ENCODE measurements at places on chromosomes 3 and 15.

DNA sequence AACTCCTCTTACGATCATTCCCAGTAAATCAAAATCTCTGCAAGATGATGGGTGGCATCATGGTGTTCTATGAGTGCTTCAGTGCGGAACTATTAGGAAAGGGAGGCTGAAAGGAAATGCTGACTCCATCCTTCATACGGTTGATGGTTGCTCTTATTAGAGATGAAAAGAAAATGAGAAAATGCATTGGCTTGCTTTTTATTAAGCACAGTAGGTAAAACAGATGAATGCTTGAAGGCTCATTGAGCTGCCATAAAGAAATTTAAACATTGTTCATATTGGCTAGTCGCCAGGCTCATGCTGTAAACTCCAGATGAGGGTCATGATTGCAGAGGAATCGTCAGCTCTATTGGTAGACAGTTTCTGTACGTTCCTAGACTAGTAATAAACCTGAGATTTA, 115.8 kb downstream of the EPHA3 start:
- no peak for DNase-seq

DNA sequence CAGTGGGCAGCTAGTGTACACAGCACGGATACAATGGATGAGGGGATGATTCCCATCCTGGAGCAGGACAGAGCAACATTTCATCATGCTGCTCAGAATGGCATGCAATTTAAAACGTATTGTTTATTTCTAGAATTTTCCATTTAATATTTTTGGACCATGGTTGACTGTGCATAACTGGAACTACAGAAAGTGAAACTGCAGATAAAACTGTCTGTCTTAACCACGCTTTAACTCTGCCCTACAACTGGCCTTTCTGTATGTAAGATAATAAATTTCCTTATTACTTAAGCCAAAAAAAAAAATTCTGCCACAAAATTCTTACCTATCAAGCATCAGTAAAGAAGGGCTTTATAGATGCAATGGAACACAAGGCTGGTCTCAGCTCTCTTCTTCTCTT, 33.4 kb downstream of the AP3S2 start:
- DNase-seq: no peak

GRCh38 chr3:168233001-168233400, 137.3 kb upstream of the GOLIM4 start:
- DNase-seq: no peak

DNA sequence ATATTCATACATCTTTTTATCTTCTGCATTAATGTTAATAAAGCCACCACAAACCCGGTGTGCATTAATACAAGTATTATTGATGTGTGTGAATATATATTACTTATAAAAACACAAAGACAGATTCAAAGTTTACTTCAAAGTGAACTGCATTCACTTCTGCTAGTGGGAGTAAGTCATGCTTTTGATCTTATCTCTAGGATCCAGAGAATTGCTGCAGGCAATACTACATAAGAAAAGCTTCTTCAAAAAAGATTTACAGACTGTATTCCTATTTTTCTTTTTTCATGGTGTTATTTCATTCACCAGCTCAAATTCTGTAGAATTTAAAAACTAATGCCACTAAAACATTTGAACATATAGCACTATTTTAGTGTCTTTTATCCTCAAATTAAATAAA, 87.5 kb upstream of the CBLB start:
- DNase-seq: no peak

DNA sequence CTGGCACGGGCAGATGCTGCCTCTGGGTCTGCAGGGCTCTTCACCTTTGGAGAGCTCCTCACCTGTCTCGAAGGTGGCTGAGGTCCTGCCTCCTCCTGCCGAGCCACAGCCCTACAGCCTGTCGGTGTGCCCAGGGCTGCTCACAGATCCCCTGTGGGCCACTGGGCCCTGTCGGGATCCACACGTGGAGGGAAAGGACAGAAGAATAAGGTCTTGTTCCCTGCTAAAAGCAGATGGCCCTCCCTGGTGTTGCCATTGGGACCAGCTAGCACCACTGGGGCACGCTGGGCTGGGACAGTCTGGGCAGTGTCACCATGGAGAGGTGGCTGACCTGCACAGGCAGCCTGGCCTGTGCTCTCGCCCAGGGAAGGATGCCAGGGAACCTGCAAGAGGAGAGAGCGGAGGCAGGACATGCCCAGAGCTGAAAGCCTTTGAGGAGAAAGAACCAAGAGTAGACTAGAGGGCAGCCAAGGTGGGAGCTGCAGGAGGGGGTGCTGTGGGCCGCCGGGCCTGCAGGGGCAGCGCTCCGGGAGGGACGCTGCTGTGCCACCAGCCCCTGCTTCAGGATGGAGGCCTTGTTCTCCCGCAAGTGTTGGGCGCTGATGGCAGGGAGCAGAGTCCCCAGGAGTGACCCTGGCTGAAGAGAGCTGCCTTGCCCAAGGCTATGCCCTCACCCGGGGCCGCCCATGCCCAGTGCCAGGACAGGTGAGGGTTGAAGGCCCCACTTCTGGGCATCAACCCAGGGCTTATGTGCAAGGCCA, 210.2 kb downstream of the XXYLT1 start:
- no peak for DNase-seq

GRCh38 chr3:157147099-157147803, 12.7 kb downstream of the CCNL1 start:
- no peak for DNase-seq

DNA sequence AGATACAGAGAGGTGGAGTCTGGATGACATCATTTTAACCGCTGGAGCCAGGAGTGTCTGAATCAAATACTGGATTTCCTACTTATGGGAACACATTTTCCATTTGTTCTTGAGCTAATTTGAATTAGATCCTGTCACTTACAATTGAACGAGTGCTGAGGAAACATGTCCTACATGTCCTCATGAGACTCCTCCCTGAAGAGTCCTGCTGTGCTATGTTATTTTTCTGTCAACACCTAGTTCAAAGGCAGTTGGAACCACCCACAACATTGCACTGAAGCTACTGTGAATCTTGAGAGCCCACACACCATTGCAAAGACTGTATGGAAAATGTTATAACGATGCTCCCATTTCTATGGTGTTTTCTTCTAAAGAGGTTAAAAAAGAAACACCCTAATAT, 123.5 kb upstream of the CRBN start:
- no peak for DNase-seq

DNA sequence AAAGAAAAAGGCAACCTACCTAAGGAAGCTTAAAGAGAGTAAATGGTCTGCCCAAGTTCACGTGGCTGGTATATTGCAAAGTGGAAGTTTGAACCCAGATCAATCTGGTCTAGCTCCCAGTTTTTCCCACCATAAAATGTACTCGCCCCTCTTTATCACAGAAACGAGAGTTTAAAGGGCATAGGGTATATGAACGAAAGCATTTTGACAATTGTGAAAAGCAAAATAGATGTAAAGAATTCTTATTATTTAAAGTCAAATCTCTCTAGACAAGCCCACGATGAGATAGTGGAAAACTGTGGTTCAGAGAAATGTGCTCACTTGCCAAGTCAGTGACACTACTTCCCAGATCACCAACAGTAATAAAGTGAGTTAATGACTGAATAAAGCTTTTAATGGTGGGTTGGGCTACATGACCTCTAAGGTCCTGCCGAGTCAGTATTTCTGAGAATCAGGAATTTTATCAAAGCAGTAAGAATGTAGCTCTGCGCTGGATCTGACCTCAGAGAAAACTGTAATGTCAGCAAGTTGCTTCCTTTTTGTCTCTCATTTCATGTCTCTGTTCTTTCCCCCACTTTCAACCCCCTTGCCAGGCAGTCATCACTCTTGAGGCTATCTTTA, 23.3 kb upstream of the NEO1 start:
- no peak for DNase-seq

- no peak for DNase-seq
Observed at GRCh38 chr15:47445723-47446392, 271.4 kb upstream of the SEMA6D start.

- DNase-seq: no peak
Observed at GRCh38 chr15:91465696-91466095, 365.6 kb downstream of the SV2B start.

GRCh38 chr3:106452096-106452495, 583.3 kb upstream of the CBLB start:
- DNase-seq: no peak

DNA sequence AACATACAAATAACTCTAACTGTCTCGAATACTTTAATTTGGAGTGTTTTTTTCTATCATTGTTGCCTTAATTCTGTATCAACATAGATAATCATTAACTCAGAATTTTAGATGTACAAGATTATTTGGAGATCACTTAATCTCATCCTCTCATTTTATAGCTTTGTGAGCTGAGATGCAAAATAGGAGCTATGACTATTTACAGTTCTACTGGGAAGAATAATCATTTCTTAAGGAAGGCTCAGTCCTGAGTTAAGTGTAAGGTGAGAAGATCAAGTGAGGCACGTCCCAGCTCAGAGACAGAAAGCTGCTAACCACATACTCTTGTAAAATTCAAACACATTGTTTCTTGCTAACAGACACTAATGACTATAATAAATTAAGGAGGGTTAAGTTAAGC, 66.2 kb downstream of the CCDC54 start:
- DNase-seq: no peak

GRCh38 chr3:48855681-48856447, 8.2 kb upstream of the PRKAR2A start:
- no peak for DNase-seq

GRCh38 chr3:12286927-12287726, 1.7 kb upstream of the PPARG start:
- no peak for DNase-seq

- DNase-seq: no peak
Observed at GRCh38 chr3:78090382-78090781, 1050.5 kb downstream of the ROBO2 start.

DNA sequence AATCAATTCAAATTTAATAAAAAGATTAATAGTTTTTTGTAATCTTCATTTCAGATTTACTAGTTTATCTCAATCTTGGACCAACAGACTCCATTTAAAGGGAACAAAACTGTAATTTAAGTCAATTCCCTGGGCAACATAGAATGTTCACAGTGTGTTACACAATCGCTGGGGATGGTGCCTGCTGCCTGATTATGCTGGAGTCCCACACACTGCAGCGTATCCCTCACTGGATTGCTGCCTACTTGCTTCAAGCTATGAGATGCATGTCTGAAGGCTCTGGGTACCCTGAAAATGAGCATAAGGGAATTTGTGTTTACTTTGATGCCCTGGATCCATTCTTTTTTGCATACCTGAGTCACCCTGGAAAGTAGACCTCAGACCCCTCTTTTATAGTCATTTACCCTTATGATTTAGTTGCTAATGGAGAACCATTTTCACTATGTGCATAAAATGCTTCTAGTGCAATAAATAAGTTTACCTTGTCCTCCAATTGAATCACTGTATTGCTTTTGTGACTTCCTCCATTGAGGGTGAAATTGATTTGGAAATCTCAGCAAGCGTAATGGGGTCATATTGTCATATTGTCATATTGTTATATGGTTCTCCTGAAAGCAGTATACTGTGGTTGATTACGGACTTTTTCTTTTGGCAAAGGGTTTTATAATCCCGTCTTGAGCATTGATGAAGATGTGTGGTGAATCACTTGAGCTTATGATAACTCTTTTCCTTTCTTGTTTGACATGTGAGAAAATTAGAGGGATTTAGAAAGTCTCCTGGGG, 35.9 kb downstream of the ITPR1 start:
- no peak for DNase-seq

DNA sequence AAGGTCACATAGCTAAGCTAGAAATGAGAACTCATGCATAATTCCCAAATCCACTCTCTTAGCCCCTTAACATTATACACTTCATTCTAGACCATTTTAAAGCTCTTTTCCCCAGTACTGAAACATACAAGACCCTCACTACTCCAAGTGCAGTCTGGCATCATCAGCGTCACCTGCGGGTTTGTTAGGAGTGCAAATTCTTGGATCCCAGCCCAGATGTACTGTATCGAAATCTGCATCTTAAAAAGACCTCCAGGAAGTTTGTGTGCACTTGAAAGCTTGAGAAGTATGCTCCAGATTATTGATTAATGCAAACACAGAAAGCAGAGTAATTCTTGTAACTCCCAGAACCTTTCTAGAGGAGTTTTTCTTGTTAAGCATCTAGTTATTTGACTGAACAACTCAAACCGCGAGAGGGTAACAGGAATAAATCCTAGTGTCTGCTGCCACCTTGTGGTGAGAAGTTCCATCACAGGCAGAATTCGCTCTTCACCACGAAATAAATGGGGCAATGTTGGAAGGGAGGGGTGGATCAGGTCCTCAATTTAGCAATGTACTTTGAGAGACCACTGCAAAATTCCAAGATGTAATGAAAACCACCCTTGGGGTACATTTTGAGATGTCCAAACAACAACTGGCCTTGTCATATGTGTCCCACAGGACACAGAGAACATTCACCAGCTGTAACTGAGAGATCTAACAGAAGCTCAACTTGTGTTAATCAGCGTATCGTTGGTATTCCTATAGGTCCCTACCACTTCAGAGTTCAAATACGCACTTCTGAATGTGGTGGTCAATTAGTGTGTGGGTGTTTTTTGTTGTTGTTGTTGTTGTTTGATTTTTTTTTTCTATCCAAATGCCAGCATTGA, 583 bp upstream of the C3orf49 start:
- peak; percentile 60 for DNase-seq

GRCh38 chr15:70147778-70148177, 50.1 kb upstream of the TLE3 start:
- no peak for DNase-seq
